ENCODE measurements at places on chromosomes 6 and 20.

DNA sequence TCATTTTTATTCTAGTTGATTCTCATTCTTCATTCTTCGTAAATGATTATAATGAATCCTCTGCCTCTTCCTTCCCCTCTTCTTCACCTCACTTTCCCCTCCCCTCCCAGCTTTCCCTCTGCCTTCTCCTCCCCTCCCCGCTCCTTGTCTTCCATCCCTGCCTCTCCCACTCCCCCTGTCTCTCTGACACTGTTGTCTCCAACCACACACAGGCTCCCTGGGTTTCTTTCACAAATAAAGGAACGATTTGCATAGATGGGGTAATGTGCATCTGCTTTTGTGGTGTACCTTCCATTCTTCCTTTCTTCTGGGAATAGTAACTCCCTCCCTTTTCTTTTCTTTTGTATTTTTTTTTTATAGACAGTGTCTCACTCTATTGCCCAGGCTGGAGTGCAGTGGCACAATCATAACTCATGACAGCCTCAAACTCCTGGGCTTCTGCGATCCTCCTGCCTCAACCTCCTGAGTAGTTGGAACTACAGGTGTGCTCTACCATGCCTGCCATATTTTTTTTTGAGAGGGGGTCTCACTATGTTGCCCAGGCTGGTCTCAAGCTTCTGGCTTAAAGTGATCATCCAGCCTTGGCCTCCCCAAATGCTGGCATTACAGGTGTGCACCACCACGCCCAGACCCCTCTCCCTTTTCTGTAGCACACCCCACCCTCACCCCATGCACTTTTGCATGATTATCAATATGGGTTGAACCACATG, 318.6 kb downstream of the PRKN start:
- DNase-seq = no peak

DNA sequence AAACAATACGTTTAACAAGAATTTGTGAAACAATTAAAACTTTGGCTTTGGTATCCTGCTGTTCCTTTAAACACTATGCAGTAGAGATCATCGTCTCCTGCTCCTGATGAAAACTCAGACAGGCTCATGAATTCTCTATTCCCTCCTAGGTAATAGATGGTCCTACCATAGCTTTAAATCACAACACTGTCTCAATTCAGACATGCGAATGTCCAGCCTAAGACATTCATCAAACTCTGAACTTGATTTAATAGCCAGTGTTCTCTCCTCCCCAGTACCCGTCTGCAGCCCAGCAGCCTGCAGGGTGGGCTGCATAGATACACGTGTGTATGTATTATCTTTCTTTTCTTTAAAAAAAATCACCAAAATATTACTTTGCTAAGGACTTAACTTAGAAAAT, 232.8 kb downstream of the TTLL2 start:
- no peak for DNase-seq

DNA sequence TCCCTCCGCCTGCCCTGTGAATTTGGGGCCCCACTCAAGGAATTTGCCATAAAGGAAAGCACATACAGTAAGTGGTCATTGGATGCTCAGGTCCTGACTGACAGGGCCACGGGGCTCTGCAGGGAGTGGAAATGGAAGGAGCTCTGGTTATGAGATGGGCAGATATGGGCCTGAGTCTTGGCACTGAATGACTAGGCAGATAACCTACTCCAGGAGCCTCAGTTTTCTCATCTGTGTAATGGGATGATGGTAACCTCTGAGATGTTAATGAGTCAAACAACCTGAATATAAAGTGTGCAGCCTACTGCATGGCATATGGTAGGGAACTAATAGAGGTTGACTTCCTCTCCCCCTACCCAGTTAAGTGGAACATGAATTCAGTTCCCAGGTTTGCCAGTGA, 56.4 kb upstream of the NAA20 start:
- no peak for DNase-seq

DNA sequence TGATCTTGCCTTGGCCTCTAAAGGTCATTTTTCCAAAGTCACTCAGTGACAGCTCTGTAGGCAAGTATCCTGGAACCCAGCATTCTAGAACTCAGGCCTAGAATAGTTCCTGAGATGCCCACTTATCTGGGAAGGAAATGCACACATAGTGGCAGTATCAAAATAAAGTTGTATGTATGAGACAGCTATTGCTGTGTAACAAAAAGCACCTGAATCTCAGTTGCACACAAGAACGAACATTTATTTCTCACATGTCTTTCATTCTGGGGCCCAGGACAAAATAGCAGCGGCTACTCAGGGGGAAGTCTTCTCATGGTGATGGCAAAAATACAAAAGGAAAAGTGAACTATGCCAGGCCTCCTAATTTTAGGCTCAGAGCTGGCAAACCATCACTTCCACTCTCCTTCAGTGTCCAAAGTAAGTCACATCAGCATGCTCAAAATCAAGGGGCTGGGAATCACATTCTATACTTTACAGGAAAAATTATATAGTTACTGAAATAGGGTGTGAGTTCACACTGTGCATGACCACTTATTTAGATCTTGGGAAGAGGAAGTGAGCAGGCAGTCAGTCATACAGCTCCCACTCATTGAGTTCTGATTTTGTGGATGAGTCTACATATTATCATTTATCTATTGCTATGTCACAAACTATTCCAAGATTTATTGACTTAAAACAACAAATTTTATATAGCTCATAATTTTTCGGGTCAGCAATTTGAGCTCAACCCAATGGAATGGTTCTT, 133.7 kb upstream of the RIN2 start:
- DNase-seq = no peak

DNA sequence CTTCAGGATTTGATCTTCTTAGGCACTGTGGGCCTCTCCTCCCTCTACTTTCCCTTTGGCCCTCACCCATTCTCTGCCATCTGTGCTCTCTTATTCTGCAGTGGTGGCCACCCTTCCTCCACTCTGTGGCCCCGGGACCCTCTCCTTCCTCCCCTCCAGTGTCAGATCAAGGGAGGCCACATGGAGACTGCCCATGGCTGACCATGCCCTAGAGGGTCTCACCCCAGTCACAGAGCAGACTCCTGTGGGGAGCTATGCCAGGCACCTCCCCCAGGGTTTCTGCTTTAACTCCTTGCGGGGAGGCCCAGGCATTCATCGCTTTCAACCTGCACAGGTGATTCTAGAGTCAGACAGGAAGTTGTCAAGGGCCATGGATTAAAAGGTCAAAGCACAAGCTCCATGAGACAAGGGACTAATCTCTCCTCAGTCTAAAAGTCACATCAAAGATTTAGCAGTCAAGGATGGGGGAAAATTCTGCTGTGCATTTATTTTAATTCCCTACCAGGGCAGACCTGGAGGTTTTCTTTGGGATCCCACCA, 15.7 kb upstream of the CST3 start:
- DNase-seq = no peak

DNA sequence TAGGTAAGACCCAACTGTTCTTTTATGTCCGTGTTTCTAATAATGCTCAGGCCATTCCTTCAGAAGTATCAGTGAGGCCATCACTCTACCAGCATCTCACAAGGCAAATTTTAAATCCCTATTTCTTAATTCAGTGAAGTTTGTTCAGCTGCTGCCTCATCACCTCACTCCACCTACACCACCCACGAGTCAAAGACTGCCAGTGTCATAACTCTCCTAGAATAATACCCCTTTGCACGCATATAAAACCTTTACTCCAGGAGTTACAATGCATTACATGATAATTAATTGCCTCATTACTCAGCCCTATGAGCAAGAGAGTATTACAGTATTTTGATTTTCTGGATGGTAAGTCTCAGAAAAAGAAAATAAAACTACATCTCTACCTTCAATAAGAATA, 793.6 kb downstream of the TFAP2A start:
- DNase-seq = no peak

DNA sequence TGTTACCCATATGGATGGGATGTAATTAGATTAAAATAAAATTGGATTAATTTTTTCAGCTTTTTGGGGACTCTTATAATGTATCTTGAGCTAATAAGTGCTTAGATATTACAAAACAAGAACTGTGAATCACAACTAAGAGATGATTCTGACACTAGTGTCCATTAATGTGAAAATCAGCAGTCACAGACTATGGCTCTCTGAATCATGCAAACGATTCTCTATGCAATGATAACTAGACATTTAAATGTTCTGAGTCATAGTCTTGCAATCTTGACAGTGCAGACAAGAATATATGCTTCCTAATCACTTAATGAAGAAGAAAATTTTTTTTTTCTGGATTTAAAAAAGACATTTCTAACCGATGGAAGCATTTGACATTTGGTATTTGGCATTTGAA, 82.2 kb upstream of the OPRM1 start:
- no peak for DNase-seq

GRCh38 chr20:35303735-35304491, 11.7 kb upstream of the FAM83C start:
- DNase-seq = peak; percentile 84

DNA sequence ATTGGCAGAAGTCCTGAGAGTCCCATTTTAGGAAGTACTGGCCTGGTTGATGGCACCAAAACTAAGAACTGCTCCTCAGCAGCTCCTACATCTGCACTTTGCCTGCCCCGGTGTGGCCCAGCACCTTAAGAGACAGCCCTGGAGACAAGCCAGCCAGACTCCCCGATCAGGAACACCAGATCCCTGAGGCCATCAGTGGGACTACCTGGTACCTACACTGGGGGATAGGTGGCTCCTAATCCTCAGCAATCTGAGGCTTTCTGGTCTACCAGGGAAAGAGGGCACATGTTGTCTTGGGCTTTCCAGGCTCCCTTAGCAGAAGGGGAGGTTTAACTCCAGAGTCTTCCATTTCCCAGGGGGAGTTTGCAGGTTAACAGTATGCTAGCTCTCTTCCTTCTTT, at the start of gene WFDC6:
Gene WFDC6, minus strand, starts transcription at position 101 of the 400 bp plus-strand sequence. Its CDS starts 75 bp downstream, at position 26.
- DNase-seq = no peak

DNA sequence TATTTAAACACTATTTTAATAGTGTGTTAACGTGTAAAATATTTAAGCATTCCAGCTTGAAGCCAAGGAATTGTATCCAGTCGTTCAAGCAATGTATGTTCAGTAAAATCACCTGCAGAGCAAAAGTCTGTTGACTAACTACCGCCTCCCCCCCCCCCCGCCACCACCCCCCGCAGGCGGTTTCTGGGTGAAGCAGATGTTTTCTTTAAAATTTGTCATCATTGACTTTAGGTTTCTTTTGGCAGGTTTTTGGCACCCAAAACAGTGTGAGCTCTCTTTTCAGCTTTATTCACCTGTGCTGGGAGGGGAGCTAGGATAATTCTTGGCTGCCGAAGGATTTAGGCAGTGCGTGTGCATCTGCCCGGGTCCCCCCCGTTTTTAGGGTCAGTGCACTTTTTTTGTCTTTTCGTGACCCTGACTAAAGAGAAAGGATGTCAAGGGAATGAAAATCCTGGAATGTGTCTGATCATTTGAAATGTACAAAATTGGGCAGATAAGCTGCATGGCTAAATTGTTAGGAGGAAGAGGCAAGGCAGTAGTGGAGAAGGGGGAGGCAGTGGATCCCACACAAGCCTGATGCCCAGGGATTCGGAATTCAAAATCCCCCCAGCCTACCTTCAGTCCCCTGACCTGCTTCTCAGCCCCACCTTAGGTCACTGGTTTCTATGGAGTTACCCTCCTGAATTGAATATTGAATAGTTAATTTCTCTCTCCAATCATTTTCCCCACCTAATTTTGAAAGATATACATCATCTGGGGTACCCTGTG, 1.1 kb downstream of the EDN1 start:
- DNase-seq = no peak

DNA sequence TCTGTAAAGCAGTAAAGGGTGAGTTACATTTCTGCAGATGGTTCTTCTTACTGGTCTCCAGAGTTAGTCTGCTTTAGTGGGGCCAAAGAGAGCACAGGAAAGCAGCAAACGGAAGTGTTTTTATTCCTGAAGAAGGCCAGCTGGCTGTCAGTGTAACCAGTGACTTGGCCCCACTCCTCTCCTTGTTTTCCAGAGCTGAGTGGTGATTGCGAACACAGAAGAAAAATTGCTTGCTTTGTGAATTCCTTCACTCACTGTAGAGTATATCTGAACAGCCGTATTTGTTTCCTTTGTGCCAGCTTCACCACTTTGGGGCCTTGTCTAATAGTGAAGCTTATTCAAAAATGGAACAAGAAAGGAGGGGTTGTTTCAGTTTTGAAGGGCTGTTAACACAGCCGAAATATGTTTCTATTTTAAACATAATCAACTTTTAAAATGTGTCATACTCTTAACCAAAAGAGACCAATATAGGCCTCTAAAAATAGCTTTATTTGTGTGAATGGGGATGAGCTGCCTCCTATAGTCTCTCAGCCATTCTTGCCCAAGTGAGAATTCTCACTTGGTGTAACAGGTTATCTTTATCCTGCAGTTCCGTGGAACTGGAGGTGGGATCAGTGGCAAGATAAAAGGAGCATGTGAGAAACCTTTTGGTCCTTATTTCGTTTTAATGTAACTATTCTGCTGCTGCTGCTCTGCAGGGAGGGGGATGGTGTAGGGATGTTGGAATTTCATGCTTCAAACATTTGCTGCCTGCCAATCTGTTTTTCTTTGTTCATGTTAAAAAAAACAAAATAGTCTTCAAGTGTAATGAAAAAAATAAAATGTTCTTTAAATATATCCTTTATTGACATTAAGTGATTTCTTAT, 37.8 kb downstream of the ZC2HC1B start:
- peak; percentile 62 for DNase-seq

DNA sequence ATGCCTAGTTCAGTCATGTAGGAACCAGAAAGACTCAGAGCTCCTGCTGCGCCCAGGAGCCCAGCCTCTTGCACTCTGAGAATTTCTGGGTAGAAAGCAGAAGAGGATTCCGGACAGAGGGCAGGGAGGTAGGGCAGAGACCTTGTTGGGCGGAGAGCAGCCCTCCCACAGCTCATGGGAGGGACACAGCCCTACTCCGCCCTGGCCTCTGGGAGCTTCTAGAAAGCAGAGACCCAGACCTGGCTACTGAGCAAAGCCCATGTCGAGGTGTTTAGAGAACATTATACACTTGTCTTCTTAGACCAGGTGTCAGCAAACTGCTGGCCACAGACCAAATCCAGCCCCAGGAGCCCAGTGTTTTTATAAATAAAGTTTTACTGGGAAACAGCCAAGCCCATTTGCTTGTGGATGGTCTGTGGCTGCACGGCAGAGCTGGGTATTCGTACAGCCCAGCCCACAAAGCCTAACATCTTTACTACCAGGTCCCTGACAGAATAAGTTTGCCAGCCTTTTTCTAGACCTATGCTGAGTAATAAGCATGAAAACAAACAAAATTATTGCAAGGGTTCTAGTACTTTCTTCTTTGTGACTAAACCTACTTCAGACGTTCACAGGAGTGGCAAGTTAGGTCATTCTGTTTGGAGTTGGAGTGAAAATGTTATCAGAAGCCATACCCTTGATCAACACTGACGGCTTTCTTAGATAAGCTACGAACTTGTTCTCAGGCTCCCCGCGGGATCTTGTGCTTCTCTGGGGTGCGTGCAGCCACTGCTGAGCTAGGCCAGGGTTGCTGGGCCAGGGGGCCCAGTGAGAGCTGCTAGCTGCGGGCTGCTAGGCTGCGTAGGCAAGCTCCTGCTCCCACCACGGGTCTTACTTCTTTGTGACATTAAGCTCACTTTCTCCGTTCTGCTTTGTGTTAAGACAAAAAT, 235.1 kb upstream of the FOXQ1 start:
- no peak for DNase-seq

Data from sciatic nerve (tissue), 2 donors.